ENCODE measurements at places on chromosomes 11 and 22.

GRCh38 chr22:22877523-22878210, 9.9 kb upstream of the IGLL5 start:
- peak; percentile 73 for DNase-seq

GRCh38 chr11:119599864-119600541, 129.0 kb downstream of the NECTIN1 start:
- DNase-seq, result no peak

GRCh38 chr11:124210421-124210820, 27.3 kb downstream of the OR10D3 start:
- DNase-seq, result no peak

- no peak for DNase-seq
Measured at GRCh38 chr11:7869467-7869866, 61.6 kb downstream of the OR10A6 start.

- DNase-seq, result no peak
Measured at GRCh38 chr22:25668437-25668836, 73.6 kb upstream of the MYO18B start.

- DNase-seq, result no peak
Measured at GRCh38 chr22:50674606-50675552, 2.3 kb downstream of the SHANK3 start.
